Ascending aorta (tissue), 2 donors: ENCODE measurements at places on chromosomes 2 and 18.
A peak's percentile ranks its signal among the peaks of the same experiment; 100 is the strongest.

DNA sequence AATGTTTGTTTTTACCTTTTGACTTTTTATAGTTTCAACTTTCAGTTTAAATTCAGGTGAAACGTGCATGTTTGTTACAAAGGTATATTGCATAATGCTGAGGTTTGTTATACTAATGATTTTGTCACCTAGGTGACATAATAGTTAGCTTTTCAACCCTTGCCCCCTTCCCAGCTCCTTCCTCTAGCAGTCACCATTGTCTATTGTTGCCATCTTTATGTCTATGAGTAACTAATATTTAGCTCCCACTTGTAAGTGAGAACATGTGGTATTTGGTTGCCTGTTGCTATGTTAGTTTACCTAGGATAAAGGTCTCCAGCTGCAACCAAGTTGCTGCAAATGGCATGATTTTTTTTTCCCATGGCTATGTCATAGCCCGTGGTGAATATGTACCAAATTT lies 322.3 kb upstream of the SETBP1 start:
- H3K36me3 ChIP-seq = no peaks in the 10 kb centered on the region
- H3K4me1 ChIP-seq = no peaks in the 10 kb centered on the region
- H3K4me3 ChIP-seq = no peak overlapping the region
- no peak overlapping the region for H3K27ac ChIP-seq
- DNase-seq = no peak

- H3K27ac ChIP-seq = no peak overlapping the region
- H3K36me3 ChIP-seq = no peaks in the 10 kb centered on the region
- no peak for DNase-seq
- H3K4me3 ChIP-seq = no peak overlapping the region
These were observed 469.4 kb downstream of the IRS1 start for GRCh38 chr2:226330206-226330605.

- peak; percentile 31 for DNase-seq
- H3K4me1 ChIP-seq = no peaks in the 10 kb centered on the region
- H3K4me3 ChIP-seq = no peak overlapping the region
- H3K36me3 ChIP-seq = no peaks in the 10 kb centered on the region
- H3K27ac ChIP-seq = no peak overlapping the region
These were observed 15.1 kb downstream of the ST3GAL5 start for GRCh38 chr2:85873679-85874078.

DNA sequence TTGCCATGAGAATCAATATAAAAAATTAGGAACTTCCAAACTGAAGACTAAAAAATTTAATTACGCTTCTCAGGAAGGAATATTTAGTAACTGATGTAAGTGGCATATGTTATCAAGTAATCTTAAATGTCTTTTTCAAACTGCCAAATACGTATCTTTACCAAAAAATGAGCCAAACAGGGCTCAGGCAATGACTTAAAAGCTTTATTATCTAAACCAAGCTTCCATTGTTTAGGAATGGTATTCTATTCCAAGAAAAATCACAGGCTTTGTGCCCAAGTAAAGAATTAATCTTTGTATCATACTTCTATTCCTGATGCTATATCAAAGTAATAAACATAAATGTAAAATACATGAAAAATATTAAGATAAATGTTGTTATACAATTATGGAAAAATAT lies 71.7 kb upstream of the GRB14 start:
- no peaks in the 10 kb centered on the region for H3K27me3 ChIP-seq
- H3K4me3 ChIP-seq = no peak overlapping the region
- H3K36me3 ChIP-seq = peaks cover 42% of the 10 kb centered on the region
- H3K4me1 ChIP-seq = no peaks in the 10 kb centered on the region

DNA sequence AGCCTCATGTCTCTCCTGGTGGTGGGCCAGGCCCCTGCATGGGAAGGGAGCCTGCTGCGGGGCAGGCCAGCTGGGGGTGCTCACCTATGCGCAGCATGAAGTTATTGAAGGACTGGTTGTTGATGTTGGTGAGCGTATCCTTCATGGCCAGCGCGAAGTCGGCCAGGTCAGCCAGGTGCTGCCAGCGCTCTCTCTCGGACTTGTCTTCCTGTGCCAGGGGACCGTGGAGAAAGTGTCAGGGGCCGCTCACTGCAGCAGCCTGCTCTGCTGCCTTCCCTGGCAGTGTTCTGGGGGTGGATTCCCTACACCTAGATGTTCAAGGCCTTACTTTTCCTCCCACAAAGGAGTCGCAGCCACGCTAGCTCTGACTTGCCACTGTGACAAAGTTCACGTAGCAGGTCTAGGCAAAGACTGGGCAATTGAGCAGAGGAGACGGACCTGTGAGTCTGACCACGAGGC lies 28.2 kb downstream of the CENPO start:
- no peaks in the 10 kb centered on the region for H3K27me3 ChIP-seq
- H3K4me3 ChIP-seq = no peak overlapping the region
- no peaks in the 10 kb centered on the region for H3K4me1 ChIP-seq
- DNase-seq = no peak
- no peak overlapping the region for H3K27ac ChIP-seq
- peaks cover 31% of the 10 kb centered on the region for H3K36me3 ChIP-seq

DNA sequence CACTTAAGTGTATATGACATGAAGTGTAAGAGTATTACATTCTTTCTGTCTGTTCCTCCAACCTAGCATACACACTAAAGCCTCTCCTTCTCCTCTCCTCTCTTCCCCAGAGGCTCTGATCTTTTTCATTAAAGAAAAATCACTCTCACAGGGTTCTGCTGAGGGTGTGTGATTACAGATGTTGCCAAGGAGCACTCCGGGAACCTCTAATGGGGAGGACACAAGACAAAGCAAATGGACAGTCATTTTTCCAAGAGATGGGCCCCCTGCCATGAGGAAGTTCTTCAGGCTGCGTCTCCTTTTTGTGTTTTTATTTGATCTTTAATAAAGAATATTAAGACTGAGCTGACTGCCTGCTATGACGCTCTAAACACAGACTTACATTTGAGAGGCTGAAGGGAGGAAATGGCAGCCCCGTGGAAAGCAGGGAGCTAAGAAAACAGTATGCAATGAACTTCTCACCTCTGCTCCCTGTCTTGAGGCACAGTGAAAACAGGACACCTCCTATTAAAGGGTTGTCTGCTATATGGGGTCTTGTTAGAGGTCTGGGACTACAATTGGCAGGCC lies 578.1 kb downstream of the PIK3C3 start:
- no peak overlapping the region for H3K27ac ChIP-seq
- no peaks in the 10 kb centered on the region for H3K36me3 ChIP-seq
- no peaks in the 10 kb centered on the region for H3K27me3 ChIP-seq
- no peak for DNase-seq
- no peaks in the 10 kb centered on the region for H3K4me1 ChIP-seq

DNA sequence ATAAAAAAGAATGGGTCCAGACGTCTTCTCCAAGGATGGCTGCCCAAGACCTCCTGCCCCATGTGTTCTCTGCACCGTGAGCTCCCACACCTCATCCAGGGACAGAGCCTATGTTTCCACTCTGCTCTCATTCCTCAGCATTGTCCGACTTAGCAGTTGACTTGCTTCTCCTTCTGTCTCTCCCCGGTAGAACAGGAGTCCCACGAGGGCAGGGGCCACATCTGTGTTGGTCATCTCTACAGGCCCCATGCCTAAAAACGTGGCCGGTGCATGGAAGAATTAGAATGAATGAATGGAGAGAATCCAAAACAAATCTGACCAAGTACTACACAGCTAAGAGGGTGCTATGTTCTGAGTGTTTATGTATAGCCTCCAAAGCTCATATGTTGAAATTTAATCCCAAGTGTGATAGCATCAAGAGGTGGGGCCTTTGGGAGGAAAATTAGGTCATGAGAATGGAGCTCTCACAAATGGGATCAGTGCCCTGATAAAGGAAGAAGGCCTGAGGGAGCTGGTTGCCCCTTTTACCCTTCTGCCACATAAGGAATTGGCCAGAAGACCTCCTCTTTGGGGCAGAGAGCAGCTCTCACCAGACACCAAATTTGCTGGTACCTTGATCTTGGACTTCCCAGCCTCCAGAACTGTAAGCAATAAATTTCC lies 55.9 kb downstream of the FAM178B start:
- H3K27ac ChIP-seq = no peak overlapping the region
- peaks cover 3% of the 10 kb centered on the region for H3K4me1 ChIP-seq
- H3K27me3 ChIP-seq = no peaks in the 10 kb centered on the region
- H3K4me3 ChIP-seq = no peak overlapping the region

- H3K4me3 ChIP-seq = no peak overlapping the region
- H3K27ac ChIP-seq = no peak overlapping the region
- DNase-seq = no peak
- no peaks in the 10 kb centered on the region for H3K36me3 ChIP-seq
- no peaks in the 10 kb centered on the region for H3K27me3 ChIP-seq
These were observed 17.6 kb upstream of the KCNE4 start for GRCh38 chr2:223034221-223034975.

GRCh38 chr2:72998234-72998651 lies 73.3 kb downstream of the SFXN5 start:
- no peaks in the 10 kb centered on the region for H3K4me1 ChIP-seq
- H3K27ac ChIP-seq = no peak overlapping the region
- no peak overlapping the region for H3K4me3 ChIP-seq
- no peak for DNase-seq
- H3K27me3 ChIP-seq = no peaks in the 10 kb centered on the region

GRCh38 chr2:216698293-216698692 lies 2.9 kb upstream of the IGFBP5 start:
- DNase-seq = no peak
- H3K27ac ChIP-seq = peak overlapping the region; percentile 93
- H3K4me3 ChIP-seq = no peak overlapping the region
- no peaks in the 10 kb centered on the region for H3K36me3 ChIP-seq

- peaks cover 4% of the 10 kb centered on the region for H3K4me1 ChIP-seq
- no peak overlapping the region for H3K27ac ChIP-seq
- H3K36me3 ChIP-seq = no peaks in the 10 kb centered on the region
- H3K27me3 ChIP-seq = no peaks in the 10 kb centered on the region
- H3K4me3 ChIP-seq = no peak overlapping the region
These were observed 134.5 kb downstream of the INHBB start for GRCh38 chr2:120480346-120480902.

DNA sequence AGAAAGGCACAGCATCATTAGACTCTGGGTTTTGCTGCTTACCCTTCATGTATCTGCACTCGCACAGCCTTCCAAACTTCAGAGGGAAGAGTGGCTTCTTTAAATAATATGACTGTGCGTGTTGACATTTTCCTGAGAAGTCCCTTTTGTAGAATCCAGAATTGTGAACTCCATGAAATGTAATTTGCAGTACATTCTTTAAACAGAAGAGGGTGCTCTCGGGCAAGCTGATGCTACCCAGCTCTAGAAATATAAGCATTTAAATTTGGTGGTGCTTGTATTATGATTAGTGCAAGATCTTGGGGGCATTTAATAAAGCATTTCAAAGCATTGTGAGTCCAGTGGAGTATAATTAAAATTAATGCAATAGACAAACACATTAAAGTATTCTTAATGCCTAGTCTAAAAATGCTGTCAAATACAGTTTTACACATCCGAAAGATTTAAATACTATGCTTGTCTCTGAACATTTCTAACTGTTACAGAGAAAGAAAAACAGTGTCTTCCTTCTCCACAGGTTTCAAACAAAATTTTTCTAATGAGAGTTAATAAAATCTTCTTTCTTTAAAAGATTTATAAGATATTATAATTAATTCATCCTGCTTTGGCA lies 17.3 kb upstream of the GTF2A1L start:
- H3K27me3 ChIP-seq = no peaks in the 10 kb centered on the region
- peaks cover 18% of the 10 kb centered on the region for H3K36me3 ChIP-seq
- H3K4me3 ChIP-seq = no peak overlapping the region
- H3K27ac ChIP-seq = no peak overlapping the region
- no peaks in the 10 kb centered on the region for H3K4me1 ChIP-seq

DNA sequence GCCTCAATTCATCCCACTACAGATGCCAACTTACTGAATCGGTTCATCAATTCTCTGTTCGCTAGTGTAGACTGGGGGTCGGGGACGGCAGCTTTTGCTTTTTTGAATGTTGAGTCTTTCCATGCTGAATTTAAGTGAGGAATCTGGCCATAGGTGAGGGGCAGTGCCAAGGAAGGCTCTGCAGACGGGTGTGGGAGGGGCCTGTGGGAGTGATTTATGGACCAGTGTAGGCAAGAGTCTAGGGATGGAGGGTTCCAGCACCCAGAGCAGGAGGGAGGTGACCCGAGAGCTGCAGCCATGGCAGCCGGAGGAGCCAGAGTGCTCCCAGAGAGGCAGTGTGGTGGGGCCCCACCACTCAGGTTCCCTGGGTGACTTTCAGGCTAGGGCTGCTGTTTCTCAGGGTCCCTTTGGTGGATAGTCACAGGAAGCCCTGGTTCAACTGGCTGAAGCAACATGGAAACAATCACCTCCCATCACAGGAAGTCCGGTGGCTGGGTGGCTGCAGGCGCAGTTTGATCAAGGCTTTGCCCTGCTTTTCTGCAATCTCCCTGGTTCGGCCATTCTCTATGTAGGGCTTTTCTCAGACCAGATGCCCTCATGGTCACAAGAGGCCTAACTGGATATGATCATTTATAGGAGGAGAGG lies 16.9 kb upstream of the TEX44 start:
- no peak overlapping the region for H3K4me3 ChIP-seq
- no peaks in the 10 kb centered on the region for H3K36me3 ChIP-seq
- DNase-seq = no peak

- no peak for DNase-seq
- H3K27me3 ChIP-seq = peaks cover 16% of the 10 kb centered on the region
- peaks cover 22% of the 10 kb centered on the region for H3K4me1 ChIP-seq
- H3K4me3 ChIP-seq = no peak overlapping the region
These were observed 3.3 kb downstream of the MYCN start for GRCh38 chr2:15943378-15944280.
